ENCODE measurements at places on chromosomes 4 and X. TPM values are rescaled to one million over a fixed set of nuclear protein-coding genes. Genes with fewer than 3 reads are reported as not detected.

The FGF2 gene
- 9.4 TPM for total RNA-seq

The SHROOM4 gene
- 63.3 TPM for total RNA-seq

The FRMPD4 gene
- 0.03 TPM for total RNA-seq

The CAMK2D gene
- 57.0 TPM for total RNA-seq

DNA sequence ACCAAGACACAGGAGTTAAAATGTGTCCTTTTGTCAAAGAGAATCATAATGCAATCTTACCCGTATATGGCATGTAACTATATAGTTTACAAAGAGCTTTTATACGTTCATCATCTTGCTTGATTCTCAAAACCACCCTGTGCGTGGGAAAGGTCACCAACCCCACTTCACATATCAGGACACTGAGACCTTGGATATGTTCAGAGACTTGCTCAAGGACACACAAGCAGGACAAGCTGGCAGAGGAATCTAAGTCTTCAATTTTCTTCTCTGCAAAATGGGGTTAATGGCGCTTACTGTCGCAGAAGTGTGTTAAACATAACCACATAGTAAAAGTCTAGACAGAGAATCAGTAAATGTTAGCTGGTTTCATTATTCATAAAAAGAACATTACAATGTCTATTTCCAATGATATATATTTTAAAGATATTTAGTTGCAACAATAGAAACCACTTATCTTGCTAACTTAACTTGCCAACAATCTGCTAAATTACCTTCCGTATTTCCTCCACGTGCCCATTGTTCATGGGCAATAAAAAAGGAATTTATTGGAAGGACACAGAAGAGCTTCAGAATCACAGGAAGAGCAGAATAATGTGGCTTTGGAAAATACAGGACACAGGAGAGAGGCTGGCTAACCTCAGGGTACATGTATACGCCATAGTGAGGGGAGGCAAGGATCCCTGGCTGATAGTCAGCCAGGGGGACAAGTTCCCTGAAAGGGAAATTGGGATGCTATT, 64.6 kb upstream of the TAPT1 start:
- DNase-seq = no peak
- no peaks in the 10 kb centered on the region for H3K36me3 ChIP-seq
- H3K27ac ChIP-seq = no peak overlapping the region

DNA sequence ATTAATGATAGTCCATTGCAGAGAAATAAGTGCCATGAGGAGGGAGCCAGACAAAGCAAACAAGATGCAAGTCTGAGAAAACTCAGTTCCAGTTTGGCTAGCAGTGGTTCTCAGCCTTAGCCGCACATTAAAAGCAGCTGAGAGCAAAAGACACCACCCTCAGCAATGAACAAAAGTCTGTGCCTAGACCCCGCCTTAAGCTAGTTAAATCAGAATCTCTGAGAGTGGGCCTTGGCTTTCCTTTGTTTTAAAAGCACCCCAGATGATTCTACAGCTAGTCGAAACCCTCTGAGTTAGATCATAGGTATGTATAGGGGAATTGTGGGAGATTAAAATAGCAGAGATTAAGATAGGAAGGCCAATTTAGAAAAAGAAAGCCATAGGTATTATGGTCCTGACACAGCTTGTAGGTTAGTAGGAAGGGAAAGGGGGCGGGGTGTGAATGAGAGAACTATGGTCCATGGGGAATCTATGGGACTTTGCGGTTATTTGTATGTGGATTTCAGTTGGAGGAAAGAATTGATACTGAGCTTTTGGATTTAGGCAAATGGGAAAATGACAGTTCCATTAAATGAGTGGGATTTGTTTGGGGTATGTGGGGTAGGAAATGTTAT, 12.0 kb downstream of the SPRY1 start:
- H3K27ac ChIP-seq = no peak overlapping the region
- peaks cover 3% of the 10 kb centered on the region for H3K4me1 ChIP-seq
- DNase-seq = no peak

- DNase-seq = no peak
- no peak overlapping the region for H3K27ac ChIP-seq
- no peaks in the 10 kb centered on the region for H3K36me3 ChIP-seq
- H3K4me1 ChIP-seq = peaks cover 6% of the 10 kb centered on the region
Observed at GRCh38 chr4:149707862-149708261, 107.8 kb downstream of the IQCM start.

All from lung (tissue), 17 donors.